Lower lobe of right lung (tissue), 2 donors: ENCODE measurements at places on chromosomes 6 and 20.
A peak's percentile ranks its signal among the peaks of the same experiment; 100 is the strongest.

DNA sequence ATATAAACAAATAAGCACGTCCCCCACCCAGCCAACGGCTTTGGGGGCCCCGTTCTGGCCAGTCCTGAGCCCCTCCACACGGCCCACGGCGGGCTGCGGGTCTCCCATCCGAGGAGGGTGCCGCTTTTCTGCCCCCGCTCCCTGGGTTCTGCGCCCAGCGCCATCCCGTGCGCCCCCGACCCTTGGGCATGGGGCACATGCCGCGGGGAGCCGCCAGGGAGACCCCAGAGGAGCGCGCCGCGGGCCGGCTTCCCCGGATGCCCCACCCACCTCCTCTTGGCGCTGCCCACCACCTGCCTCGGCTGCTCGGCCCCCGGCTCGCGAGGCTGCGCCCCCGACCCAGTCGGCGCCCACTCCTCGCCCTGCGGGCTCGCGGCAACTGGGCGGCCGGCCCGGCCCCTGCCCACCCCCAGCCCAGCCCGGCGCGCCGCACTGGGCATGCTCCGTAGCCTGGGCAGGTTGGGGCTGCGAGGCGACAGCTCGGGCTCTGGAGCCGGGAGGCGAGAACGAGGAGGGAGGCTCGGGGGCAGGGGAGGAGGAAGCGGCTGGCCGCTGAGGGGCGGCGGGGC lies 570 bp upstream of the PLCB4 start:
- H3K4me1 ChIP-seq, result no peaks in the 10 kb centered on the region
- DNase-seq, result no peak
- peak overlapping the region; percentile 83 for H3K27ac ChIP-seq
- H3K4me3 ChIP-seq, result peak overlapping the region; percentile 67
- H3K27me3 ChIP-seq, result peaks cover 17% of the 10 kb centered on the region
- H3K36me3 ChIP-seq, result no peaks in the 10 kb centered on the region

DNA sequence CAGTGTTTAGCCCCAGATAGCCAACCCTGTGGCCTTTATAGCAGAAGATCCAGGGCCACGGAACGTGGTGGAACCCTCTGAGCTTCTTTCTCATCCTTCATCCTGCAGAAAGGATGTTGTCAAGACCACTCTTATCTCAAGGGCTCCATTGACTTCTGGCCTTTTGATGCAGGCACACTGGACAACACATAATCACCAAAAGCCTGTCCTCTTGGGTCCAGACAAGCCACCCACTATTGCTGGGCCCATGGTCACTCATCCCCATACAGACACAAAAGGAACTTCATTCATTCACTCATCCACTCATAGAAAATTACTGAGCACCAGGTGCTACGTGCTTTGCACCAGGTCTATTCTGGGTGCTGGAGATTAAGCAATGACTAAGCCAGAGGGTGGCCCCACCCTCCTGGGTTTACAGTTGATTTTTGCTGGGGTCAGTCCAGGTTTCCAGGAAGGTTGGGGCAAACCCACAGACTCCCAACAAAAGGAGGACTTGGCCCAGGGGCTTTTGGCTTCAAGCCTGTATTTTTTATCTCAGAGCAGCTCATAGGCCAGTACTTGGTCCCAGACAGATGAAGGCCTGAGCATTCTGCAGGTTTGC lies 2.4 kb downstream of the CST8 start:
- H3K36me3 ChIP-seq, result no peaks in the 10 kb centered on the region
- no peak overlapping the region for H3K27ac ChIP-seq
- no peaks in the 10 kb centered on the region for H3K4me1 ChIP-seq
- H3K4me3 ChIP-seq, result no peak overlapping the region

- H3K27me3 ChIP-seq, result no peaks in the 10 kb centered on the region
- no peaks in the 10 kb centered on the region for H3K36me3 ChIP-seq
- H3K4me1 ChIP-seq, result peaks cover 42% of the 10 kb centered on the region
- no peak overlapping the region for H3K4me3 ChIP-seq
These were observed 152.4 kb downstream of the SOBP start for GRCh38 chr6:107642095-107642860.

DNA sequence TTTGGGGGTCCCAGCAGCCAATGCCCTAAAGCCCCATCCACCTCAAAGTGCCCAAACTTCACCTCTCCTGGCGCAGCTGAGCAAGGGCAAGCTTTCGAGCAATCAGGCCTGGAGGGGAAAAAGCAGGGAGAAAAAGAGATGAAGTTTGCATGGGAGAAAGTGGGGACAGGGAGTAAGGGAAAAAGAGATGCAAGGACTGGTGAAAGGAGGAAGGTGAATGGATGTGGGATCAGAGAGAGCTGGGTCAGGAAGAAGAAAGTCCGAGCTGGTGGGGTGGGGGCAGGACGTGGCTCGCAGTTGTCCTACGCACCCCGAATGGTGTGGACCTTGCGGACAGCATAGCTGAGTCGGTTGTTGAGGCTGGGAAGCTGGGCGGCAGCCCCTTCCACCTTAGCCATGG lies 6.5 kb upstream of the PSORS1C2 start:
- no peak for DNase-seq
- no peak overlapping the region for H3K4me3 ChIP-seq
- H3K27me3 ChIP-seq, result no peaks in the 10 kb centered on the region
- peaks cover 30% of the 10 kb centered on the region for H3K36me3 ChIP-seq

DNA sequence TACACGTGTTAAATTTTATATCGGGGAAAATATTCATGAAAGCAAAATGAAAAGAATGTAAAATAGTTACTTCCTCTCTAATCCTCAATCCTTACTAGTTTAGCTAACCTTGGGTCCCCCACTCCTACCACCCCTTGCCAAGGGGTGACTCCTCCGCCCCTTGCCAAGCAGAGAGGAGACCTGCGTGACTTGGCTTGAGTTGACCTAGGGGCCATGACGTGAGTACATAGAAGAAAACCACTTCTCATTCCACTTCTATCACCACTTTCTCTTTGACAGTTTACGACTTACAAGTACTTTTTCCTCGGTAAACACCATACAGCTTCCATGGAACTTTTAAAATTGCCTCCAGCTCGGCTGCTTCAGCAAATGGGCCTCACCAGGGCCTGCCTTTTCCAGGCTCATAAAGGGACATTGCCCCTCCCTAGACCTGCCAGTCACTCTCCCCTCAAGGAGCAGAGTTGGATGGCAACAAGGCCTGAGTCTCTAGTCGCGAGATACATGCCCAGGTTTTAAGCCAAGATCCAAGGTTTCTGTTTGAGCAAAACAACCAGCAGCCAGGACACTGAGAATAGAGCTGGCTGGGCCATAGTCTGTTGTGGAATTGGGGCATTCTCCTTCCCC lies 29.9 kb downstream of the SDCBP2 start:
- H3K4me1 ChIP-seq, result no peaks in the 10 kb centered on the region
- H3K36me3 ChIP-seq, result no peaks in the 10 kb centered on the region
- H3K27ac ChIP-seq, result peak overlapping the region; percentile 13
- no peaks in the 10 kb centered on the region for H3K27me3 ChIP-seq
- DNase-seq, result no peak
- H3K4me3 ChIP-seq, result no peak overlapping the region
